NCI-H82 (cell line): ENCODE measurements at places on chromosomes 2 and 18.

DNA sequence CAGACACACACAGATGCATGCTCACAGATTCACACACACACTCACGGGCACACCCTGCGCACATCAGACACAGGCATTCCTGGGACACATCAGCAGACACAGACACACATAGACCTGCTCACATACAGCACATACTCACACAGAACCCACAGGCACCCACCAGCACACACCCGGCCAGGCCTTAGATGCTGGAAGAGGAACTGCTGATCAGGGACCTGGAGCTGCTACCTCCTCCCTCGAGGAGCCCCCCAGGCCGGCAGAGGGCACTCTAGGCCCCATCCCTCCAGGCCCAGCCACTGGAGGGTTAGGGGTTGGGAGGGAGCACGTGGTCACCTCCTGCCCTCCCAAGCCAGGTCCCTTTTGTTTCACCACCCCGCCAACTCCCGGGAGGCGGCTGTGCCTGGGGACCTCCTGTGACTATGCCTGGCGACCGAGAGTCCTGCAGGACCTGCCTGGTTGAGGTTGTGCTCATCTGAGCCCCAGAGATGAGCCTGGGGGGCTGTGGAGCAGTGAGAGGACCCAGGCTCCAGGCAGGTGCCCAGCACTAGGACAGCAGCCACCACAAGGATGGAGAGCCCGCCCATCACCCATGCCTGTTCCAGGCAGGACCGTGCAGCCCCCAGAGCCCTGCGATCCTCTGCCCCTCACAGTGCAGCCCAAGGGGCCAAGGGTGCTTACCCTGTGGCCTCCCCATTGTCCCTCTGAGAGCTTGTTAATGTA is 21.0 kb upstream of the PTMA start:
- DNase-seq: peak; percentile 96

DNA sequence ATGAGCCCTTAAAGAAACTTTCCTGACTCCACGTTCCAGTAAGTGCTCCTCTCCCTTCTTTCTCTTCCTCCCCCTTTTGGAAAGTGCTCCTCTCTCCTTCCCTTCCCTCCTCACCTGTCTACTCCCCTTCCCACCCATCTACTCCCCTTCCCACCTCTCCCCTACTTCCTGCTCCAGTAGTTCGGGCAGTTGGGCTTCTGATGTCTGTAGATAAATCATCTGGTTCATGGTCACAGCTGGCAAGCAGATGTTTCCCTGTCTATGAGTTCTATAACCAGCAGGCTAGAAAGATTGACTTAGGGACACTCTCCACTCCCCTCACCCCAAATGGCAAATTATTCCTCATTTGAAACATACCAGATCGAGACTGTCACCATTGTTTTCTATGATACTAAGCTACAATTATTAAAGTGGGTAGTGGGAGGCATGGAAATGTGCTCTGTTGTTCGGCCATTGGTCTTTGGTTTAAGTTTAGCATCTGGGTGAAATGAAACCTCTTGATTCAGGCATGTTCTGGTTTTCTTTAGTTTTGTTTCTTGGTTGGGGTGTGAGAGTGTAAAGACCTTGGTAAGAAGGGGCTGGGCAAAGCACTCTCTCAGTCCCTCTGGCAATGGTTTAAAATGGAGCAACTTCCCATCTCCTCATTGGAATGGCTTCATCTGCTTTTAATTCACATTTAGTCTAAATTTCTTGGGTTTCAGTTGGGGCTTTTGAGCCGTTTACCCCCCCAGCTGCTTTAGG is 413.2 kb upstream of the SPRED2 start:
- no peak for DNase-seq

- no peak for DNase-seq
These were observed 138.4 kb upstream of the COPS8 start for GRCh38 chr2:236947294-236947693.

DNA sequence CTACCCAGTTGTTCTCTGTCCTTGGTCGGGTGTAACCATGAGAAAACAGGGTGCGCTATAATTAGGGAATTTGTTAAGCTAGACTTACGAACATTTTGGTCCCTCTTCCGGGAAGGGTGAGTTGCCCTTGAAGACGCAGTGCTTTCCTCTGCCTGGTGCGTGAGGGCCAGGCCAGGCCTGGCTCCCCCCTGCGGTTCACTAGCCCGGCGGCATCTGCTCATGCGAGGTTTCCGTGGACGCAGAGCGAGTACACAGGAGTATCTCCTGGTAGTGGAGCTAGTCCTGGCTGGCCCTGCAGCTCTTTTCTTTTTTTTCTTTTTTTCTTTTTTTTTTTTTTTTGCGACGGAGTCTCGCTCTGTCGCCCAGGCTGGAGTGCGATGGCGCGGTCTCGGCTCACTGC is 148.8 kb downstream of the PTGR3 start:
- no peak for DNase-seq

DNA sequence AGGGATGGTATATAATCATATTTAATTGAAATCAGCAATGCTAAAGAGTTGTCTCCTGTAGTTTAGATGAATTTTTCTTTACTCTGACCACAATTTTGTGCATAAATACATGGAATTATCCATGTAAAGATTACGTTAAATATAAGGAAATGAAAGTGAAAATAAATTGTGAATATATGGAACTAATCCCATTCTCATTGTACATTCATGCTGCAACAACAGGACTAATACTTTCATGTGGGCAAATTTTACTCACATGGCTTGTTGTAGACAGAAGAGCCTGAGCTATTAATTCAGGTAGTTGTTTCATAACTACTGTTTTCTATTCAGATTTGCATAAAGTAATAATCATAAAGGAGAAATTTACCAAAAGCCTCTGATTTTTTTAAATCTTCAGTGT is 357.8 kb downstream of the ARHGAP15 start:
- DNase-seq: no peak

GRCh38 chr18:76564655-76565237 is 69.7 kb upstream of the ZNF516 start:
- no peak for DNase-seq

DNA sequence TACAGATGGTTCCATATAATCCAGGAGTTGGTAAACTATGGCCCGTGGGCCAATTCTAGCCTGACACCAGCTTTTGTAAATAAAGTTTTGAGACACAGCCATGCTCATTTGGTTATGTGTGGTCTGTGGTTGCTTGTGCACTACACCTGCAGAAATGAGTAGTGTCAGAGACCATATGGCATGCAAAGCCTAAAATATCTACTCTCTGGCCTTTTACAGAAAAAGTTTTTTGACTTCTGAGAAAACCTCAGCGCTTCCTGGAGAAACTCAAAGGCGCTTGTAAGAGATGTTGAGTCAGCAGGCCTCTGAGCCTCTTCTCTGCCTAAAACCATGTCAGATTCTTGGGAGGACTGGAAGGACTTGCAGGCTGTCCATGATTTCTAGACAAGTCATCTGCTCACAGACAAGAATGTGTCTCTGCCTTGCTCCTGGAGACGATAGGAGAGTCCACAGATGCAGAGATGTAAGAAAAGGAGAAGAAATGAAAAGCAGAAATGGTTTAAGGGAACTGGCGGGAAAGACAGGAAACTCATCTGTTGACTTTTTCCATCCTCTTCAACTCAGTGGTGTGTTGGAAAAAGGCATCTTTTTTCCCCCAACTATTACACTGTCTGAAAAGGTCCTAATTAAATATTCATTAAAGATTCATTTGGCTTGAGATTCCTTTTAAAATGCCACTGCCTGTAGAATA is 5.2 kb downstream of the TTC39C start:
- no peak for DNase-seq

GRCh38 chr18:10727477-10727876 is 201.7 kb downstream of the NAPG start:
- DNase-seq: no peak

- no peak for DNase-seq
These were observed 7.7 kb downstream of the ITSN2 start for GRCh38 chr2:24352664-24353063.
